BJ (cell line): ENCODE measurements at places on chromosomes 11 and 22.

DNA sequence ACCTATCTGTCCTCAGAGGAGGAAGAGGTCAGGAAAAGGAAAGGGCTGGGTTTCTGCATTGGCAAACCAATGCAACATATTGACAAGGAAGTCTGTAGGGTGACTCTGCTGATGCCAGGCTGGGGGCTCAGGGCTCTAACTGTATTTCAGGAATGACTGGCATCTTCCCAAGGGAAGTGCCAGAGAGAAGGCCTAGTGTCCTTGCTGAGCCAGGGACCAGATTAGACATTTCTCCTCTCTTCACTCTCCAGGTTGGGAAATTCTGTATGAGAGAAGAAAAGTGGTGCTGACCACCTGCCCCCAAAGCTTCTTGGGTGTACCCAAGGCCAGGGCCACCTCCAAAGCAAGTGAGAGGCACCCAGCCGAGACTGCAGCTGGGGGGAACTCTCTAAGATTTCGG is 27.2 kb downstream of the GRIK4 start:
- no peak for DNase-seq

GRCh38 chr22:24361976-24362646 is 65.3 kb upstream of the ADORA2A start:
- DNase-seq = no peak

GRCh38 chr11:84497981-84498411 is 1129.1 kb downstream of the DLG2 start:
- no peak for DNase-seq

GRCh38 chr11:44823006-44823405 is 96.2 kb downstream of the TSPAN18 start:
- no peak for DNase-seq

DNA sequence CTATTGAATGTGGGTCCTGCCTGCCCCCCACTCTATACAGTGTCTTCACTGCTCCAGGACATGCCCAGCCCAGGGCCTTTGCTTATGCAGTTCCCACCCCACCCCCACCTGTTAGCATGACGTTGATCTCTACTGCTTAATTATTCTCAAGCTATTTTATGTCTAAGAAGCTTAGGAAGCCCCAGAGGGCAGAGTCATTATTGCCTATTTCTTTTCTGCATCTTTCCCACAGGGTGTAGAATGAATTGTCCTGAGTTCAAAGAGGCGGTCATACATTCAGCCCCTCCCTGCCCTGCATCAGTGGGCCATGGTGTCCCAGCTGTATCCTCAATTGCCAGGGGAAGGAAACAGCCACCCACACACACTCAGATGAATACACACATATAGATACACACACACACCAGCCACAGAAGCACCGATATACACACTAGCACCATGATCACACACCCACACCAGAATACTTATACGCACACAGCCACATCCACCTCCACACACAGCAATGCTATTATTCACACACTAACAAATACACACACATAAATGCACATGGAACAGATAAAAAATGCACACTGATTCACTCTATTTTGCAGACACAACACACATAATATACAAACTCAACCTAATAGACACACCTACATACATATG is 1.5 kb downstream of the PDE2A start:
- DNase-seq = no peak
